ENCODE measurements at places on chromosomes 16 and 17.

DNA sequence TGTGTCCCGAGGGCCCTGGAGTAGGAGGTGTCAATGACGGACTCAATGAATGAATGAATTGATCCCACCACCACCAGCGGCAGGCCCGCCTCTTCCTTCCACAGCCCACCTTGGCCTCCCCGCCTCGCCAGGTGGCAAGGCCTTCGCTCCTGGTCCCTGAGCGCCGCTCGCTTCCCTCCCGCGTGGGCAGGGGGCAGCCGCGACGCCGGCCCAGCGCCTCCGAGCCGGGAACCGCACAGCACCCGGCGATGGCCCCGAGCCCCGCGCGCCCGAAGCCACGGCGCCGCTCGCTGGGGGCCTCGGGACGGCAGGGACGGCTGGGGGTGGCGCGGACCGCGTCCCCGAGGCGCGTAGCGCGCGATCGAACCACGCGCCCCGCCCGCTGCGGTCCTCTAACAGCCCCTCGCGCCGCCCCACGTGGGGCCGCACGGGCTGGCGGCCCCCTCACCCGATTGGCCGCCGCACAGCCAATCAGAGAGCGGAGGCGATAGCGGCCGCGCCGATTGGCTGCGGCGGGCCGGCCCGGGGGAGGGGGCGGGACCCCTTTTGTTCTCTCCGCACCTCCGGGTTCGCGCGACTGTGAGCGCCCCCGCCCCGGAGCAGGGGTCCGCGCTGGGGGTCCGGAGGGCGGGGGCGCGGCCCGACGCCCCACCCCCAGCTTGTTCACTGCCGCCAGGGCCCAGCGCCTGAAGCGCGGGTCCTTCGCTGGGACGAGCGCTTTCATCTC is 31.4 kb downstream of the ACTG1 start:
- H3K4me3 ChIP-seq = peak overlapping the region; percentile 70
- H3K27ac ChIP-seq = no peak overlapping the region
- H3K4me1 ChIP-seq = peaks cover 6% of the 10 kb centered on the region
- peaks cover 32% of the 10 kb centered on the region for H3K27me3 ChIP-seq
- H3K36me3 ChIP-seq = no peaks in the 10 kb centered on the region
- DNase-seq = peak; percentile 51

GRCh38 chr17:42456223-42457106 is 2.2 kb upstream of the ATP6V0A1 start:
- peak overlapping the region; percentile 14 for H3K4me3 ChIP-seq
- no peak overlapping the region for H3K27ac ChIP-seq
- no peak for DNase-seq
- no peaks in the 10 kb centered on the region for H3K36me3 ChIP-seq
- H3K27me3 ChIP-seq = peaks cover 21% of the 10 kb centered on the region

GRCh38 chr17:73773702-73774101 is 129.5 kb upstream of the SDK2 start:
- no peak overlapping the region for H3K27ac ChIP-seq
- H3K27me3 ChIP-seq = no peaks in the 10 kb centered on the region
- H3K4me3 ChIP-seq = no peak overlapping the region
- no peaks in the 10 kb centered on the region for H3K4me1 ChIP-seq

GRCh38 chr16:2774161-2774891 is 2.8 kb downstream of the ELOB start:
- peaks cover 52% of the 10 kb centered on the region for H3K36me3 ChIP-seq
- no peak overlapping the region for H3K4me3 ChIP-seq
- no peak for DNase-seq
- no peaks in the 10 kb centered on the region for H3K27me3 ChIP-seq
- peak overlapping the region; percentile 22 for H3K27ac ChIP-seq

DNA sequence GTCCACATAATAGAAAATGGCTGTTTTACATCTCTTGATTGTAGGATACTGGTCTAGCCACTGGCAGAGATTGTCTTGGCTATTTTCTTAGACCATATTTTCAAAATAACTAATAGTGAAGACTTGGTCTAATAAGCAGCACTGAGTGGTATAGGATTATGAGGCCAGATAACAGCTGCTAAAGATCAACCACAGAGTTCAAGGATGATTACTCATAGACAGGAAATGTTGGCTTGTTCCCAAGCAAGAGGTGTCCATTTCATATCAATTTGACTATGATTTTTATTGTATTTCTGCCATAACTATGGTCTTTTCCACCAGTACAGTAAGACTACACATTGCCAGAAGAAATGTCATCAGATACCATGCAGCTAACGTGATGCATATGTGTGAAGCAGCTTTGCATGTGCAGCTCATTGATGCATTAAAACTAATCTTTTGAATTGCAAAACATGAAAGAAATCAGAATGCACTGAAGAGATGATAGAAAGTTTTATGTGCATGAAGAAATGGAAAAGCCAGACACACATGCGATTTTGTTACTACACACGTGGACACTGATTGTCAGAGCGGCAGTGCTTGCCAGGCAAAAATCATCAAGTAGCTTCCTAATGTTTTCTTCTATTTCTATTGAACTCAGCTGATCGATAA is 693.3 kb downstream of the CDH11 start:
- no peak for DNase-seq
- no peaks in the 10 kb centered on the region for H3K27me3 ChIP-seq
- H3K36me3 ChIP-seq = no peaks in the 10 kb centered on the region
- H3K4me3 ChIP-seq = no peak overlapping the region

DNA sequence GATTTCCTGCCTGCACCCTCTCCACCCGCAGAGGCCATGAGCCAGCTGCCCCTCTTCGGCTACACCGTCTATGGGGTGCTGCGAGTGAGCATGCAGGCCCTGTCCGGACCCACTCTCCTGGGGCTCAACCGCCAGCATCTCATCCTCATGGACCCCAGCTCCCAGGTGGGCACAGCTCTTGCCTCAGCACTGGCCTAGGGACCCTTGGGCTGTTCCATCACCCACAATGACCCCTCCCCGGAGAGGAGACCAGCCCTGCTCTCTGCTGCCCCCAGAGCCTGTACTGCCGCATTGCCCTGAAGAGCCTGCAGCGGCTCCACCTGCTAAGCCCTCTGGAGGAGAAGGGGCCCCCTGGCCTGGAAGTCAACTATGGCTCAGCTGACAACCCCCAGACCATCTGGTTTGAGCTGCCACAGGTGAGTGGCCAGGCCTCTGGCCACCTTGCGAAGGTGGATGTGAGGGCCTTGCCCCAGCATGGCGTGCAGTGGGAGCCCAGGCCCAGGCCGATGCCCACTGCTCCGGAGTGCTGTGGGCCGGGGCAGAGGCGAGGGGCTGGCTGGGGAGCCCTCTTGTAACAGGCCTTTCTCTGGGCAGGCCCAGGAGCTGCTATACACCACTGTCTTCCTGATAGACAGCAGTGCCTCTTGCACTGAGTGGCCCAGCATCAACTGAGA is 7.3 kb upstream of the SMIM5 start:
- no peaks in the 10 kb centered on the region for H3K36me3 ChIP-seq
- no peaks in the 10 kb centered on the region for H3K27me3 ChIP-seq
- no peak overlapping the region for H3K4me3 ChIP-seq

DNA sequence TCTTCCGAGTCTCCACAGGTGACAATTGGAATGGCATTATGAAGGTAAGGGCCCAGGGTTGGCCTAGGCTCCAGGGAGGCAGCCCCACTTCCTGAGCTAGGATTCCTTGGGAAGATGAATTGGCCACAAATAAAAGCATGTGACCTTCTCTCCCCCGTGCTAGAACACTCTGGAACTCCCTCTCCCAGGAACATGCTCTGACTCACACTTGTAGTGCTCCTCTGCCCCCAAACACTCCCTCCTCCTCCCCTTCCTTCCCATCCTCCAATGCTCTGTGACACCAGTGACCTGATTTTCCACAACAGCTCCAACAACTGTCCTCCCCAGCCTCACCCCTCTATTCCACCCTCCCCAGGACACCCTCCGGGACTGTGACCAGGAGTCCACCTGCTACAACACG is 16.4 kb upstream of the ABCC3 start:
- no peak overlapping the region for H3K27ac ChIP-seq
- H3K36me3 ChIP-seq = no peaks in the 10 kb centered on the region
- no peak overlapping the region for H3K4me3 ChIP-seq
- H3K4me1 ChIP-seq = peaks cover 6% of the 10 kb centered on the region
- peaks cover 13% of the 10 kb centered on the region for H3K27me3 ChIP-seq
- DNase-seq = no peak

DNA sequence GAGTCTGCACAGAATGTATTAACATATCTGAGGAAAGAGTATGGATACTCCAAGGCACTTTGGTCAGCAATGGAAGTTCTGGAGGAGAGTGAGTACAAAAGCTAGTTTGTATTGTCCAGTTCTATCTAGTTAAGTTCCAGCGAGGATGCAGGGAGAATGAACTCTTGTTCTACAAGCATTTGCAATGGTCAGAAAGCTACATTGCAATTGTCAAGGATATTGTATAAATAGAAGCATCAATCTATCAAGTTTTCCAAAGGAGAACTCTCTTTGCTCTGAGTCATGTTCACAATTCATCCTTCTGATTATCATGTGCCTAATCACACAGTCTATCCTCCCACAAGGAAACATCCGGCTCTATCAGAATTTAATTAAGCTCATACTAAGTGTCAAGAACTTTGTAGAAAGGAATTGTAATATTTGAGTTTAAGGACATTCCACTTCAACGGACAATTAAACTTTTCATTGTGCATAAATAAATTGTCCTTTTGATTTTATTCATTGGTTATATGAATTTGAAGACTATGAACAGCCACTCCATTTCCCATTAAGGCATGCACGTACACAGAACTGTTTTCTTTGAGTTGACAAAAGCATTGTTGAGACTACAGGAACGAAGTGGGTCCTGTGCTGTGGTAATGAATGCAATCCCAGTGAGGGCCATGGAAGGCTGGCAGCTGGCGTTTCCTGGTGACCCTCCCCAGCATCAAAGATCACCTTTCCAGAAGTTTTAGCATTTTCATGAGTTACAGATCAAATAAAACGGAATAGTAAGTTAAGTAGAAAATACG is 973.5 kb upstream of the GOT2 start:
- H3K36me3 ChIP-seq = no peaks in the 10 kb centered on the region
- H3K4me1 ChIP-seq = no peaks in the 10 kb centered on the region
- no peaks in the 10 kb centered on the region for H3K27me3 ChIP-seq
- no peak for DNase-seq
- H3K4me3 ChIP-seq = no peak overlapping the region

- H3K4me3 ChIP-seq = no peak overlapping the region
- no peaks in the 10 kb centered on the region for H3K36me3 ChIP-seq
- H3K27me3 ChIP-seq = no peaks in the 10 kb centered on the region
- H3K27ac ChIP-seq = no peak overlapping the region
Measured at GRCh38 chr16:54538276-54538675, 251.7 kb upstream of the IRX3 start.

GRCh38 chr17:79506150-79506870 is 104.5 kb downstream of the RBFOX3 start:
- DNase-seq = no peak
- no peaks in the 10 kb centered on the region for H3K27me3 ChIP-seq
- no peak overlapping the region for H3K27ac ChIP-seq
- H3K4me3 ChIP-seq = no peak overlapping the region
- H3K36me3 ChIP-seq = no peaks in the 10 kb centered on the region

DNA sequence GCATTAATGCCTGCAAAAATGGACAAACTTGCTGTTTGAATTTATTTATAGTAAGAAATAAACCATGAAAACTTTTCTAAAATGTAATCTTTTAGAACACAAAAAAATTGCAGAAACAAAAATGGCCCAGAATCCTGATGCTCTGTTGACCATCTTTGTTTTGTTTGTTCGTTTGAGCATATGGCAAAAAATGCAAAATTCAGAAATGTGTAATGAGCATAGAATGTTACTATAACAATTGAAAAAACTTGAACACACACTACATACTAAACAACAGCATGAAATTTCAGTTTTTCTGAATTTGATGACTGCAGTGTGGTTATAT is 1.1 kb upstream of the KPNA2 start:
- no peaks in the 10 kb centered on the region for H3K27me3 ChIP-seq
- peaks cover 36% of the 10 kb centered on the region for H3K36me3 ChIP-seq
- H3K4me1 ChIP-seq = peaks cover 17% of the 10 kb centered on the region
- no peak overlapping the region for H3K27ac ChIP-seq
- peak overlapping the region; percentile 21 for H3K4me3 ChIP-seq

DNA sequence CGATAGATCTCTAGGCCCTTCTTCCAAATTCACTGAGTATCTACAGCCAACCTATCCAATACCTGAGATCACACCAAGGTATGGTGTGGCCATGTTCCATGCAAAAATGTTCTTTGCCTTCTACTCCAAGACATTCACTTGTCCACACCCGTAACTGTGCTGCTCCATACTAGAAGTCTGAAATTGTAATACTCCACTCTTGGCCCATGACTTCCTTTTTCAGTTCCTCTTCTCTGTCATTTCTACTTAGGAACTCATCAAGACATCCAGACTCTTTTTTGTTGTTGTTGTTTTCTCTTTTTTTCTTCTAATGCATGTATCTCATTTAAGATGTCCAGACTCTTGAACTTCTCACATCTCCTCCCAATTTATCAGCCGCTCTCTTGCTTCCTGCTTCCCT is 42.5 kb upstream of the KSR1 start:
- DNase-seq = no peak
- no peak overlapping the region for H3K27ac ChIP-seq
- H3K4me3 ChIP-seq = no peak overlapping the region
- H3K4me1 ChIP-seq = no peaks in the 10 kb centered on the region
- peaks cover 3% of the 10 kb centered on the region for H3K27me3 ChIP-seq
